GM23338 (cell line): ENCODE measurements at places on chromosomes 6 and 20. TPM values are rescaled to one million over a fixed set of nuclear protein-coding genes. Genes with fewer than 3 reads are reported as not detected.

- peak; percentile 79 for DNase-seq
These were observed 107.4 kb downstream of the SCML4 start for GRCh38 chr6:107716688-107717089.

GRCh38 chr6:30508890-30509736, 19.8 kb downstream of the HLA-E start:
- no peak for DNase-seq

GRCh38 chr20:49184691-49185070, 3.5 kb downstream of the STAU1 start:
- no peak for DNase-seq

DNA sequence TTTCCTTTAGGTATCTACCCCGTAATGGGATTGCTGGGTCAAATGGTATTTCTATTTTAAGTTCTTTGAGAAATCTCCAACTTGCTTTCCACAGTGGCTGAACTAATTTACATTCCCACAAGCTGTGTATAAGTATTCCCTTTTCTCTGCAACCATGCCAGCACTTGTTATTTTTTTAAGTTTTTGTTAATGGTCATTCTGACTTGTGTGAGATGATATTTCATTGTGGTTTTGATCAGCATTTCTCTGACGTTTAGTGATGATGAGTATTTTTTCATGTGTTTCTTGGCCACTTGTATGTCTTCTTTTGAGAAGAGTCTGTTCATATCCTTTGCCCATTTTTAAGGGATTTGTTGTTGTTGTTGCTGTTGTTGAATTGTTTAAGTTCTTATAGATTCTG, 871.1 kb downstream of the KIF16B start:
- no peak for DNase-seq

- DNase-seq, result no peak
These were observed 133.7 kb upstream of the IFNGR1 start for GRCh38 chr6:137352859-137353258.

Gene LGSN
- 0.15 TPM in 1 of 2 replicates, not detected in the other for polyA plus RNA-seq

Gene ENPP5
- 7.3 and 8.5 TPM in 2 replicates for polyA plus RNA-seq

Gene BPIFB1
- polyA plus RNA-seq, result not detected in 2 replicates
